ENCODE measurements at places on chromosomes 1 and 21.
A peak's percentile ranks its signal among the peaks of the same experiment; 100 is the strongest.

GRCh38 chr1:31663622-31664452 is 19.2 kb upstream of the PEF1 start:
- DNase-seq, result peak; percentile 61

DNA sequence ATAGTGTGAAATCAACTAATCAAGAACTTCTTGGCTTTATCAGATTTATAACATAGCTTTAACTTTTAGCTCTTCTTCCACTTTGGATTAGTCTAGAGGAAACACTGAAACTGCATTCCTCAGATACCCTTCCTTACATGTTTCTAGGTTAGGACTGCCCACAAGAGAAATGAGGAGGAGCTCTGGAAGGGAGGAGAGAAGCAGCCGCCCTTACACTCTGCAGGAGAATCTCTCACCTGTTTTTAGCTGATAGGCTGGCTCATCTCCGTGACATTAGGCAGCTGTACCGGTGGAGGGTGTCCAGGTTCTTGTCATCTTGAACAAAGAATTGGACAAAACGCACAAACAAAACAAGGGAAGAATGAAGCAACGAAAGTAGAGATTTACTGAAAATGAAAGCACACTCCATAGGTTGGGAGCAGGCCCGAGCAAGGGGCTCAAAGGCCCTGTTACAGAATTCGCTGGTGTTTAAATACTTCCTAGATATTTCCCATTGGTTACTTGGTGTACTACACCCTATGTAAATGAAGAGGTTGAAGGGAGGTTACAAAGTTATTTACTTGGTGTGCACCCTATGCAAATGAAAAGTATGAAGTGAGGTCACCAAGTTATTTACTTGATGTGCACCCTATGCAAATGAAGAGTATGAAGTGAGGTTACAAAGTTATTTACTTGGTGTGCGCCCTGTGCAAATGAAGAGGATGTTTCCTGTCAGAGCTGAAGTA is 524.9 kb upstream of the CHRM3 start:
- DNase-seq, result no peak

- peak; percentile 34 for DNase-seq
Measured at GRCh38 chr1:156245451-156246232, 2.2 kb downstream of the PAQR6 start.

DNA sequence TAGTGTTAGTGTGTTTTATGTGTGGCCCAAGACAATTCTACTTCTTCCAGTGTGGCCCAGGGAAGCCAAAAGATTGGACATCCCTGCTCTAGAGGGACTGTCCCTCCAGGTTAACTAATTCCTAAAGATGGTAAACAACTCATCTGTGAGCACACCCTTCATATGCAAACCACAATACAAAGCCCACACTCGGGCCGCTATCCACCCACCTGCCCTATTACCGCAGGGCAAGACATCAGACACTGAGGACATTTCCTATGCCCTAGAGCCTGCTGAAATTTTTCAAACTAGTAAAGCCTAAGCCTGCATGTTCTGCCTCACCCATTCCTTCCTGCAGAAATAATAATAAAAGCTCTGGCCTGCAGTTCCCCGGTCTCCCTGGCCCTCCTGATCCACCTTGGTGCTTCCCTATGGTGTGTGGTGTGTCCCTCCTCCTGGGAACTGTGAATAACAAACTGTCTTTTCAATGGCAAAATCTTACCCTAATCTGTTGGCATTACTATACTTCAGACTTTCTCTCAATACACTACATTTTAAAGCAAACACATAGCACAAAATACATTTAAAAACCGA is 39.3 kb upstream of the NTPCR start:
- DNase-seq, result no peak

DNA sequence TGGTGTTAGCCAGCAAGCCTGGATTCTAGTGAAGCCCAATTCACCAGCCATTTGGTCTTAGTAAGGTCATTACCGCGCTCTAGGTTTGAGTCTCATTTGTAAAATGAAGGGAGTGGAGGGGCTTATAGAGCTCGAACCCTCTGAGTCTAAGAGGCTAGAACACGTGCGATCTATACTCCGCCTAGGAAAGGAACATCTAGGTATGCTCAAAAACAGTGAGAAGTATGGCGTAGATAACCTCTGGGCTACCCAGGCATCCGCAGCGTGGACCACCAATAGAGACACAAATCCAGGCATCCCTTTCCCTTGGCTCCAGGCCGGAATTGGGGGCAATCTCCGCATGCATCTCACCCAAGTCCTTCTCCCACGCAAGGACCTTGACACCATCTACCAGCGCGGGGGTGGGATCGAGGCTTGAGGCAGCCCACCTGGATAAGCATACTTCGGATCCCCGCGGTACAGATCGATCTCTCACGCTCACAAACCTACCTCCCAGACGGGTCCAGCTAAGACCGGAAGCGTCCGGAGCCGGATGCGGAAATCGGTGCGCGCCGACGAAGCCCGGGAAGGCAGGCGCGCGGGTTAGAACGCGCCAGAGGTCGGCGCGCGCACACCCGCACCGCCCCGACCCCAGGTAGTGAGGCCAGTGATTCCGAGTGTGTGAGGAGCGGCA is at the start of gene METTL25B:
Gene METTL25B (plus strand): TSS at position 544 of the 673 bp plus-strand sequence. CDS start 636 bp downstream, outside the sequence.
- peak; percentile 59 for DNase-seq

GRCh38 chr1:227218870-227219573 is 99.3 kb downstream of the CDC42BPA start:
- DNase-seq, result no peak

GRCh38 chr1:101520302-101520701 is 283.5 kb downstream of the S1PR1 start:
- DNase-seq, result no peak

DNA sequence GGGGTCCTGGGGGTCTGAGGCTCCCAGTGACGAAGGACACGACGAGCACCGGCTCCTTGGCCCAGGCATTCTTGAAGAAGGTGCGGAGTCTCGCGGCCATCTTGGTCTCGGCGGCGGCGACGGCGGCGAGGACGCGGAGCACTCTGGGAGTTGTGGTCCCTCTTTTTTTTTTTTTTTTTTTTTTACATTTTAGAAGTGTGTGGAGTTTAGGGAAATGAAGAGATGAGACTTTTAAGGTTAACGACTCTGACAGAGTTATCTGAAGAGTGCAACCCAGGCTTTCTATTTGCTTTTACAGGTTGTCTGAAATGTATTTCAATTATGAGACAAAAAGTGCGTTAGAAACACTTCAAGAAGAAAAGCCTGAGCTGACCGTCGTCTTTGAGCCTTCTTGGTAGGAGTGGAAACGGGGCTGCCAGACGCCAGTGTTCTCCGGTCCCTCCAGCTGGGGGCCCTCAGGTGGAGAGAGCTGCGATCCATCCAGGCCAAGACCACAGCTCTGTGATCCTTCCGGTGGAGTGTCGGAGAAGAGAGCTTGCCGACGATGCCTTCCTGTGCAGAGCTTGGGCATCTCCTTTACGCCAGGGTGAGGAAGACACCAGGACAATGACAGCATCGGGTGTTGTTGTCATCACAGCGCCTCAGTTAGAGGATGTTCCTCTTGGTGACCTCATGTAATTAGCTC is 9.7 kb downstream of the OR2B11 start:
- DNase-seq, result peak; percentile 17

- DNase-seq, result no peak
Measured at GRCh38 chr1:100325415-100326324, 26.6 kb upstream of the CDC14A start.

DNA sequence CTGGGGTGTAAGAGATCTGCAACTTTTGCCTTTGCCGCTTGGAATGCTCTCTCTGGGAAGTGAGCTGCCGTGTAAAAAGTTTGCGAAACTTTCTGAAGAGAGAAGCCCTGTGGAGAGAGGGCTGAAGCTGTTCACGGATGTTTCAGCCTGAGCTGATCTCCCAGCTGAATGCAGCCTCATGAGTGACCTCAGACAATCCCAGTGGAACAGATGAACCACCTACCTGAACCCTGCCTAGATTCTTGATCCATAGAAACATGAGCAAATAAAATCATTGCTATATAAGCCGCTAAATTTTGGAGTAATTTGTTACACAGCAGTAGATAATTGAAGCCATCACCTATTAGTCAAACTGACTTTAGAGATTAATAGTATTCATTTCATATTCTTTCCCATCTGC is 4.4 kb upstream of the ALG6 start:
- no peak for DNase-seq
